ENCODE measurements at places on chromosomes 7 and 10.

- DNase-seq = no peak
Measured at GRCh38 chr10:87500646-87501048, 4.0 kb upstream of the MINPP1 start.

- DNase-seq = no peak
Measured at GRCh38 chr10:86538547-86538946, 17.0 kb upstream of the WAPL start.

DNA sequence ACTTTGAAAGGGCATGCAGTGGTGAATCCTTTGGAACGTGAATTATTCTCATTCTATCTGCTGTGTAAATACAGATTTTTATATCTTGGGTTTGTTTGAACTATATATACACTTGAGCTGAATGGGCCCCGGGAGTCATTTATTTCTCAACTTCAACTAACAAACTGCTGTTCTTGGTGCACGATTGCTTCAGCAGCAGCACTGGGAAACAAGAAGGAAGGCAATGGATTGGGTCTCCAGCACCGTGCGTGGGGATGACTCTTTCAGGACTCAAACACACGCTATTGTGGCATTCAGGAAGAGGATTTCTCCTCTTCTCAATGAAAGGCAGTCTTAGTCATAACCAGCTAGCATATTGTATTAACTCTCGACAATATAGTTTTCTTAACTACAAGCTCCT is 226.0 kb upstream of the NFE2L3 start:
- DNase-seq = no peak

DNA sequence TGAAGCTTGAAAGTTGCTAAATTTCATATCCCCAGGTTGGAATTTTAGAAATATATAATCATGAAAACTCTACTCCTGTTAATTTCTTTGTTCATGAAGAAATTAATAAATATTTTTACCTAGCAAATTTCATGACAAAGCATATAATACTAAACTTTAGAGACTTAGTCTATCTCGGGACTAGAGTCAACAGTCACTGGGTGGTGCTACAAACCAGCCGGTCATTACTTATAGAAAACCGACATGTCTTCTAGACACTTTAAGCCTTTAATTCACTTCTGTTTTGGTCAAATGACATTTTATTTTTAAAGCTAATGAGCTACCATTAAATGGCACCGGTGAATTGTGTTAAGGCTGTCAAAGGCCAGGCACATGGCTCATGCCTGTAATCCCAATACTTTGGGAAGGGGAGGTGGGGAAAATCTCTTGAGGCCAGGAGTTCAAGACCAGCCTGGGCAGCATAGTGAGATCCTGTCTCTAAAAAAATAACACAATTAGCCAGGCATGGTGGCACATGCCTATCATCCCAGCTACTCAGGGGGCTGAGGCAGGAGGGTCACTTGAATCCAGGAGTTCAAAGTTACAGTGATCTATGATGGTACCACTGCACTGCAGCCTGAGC is 270.1 kb downstream of the CACNA2D1 start:
- no peak for DNase-seq

DNA sequence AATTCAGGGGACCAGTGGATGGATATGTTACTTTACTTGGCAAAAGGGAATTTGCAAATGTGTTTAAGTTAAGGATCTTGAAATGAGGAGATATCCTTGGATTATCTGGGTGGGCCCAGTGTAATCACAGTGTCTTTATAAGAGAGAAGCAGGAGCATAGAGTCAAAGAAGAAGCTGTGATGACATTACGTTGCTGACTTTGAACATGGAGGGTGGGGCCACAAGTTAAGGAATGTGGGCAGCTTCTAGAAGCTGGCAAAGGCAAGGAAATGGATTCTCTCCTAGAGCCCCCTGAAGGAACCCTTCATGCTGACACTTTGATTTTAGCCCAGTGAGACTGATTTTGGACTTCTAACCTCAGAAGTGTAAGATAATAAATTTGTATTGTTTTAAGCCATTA is 21.8 kb upstream of the SLC26A3 start:
- no peak for DNase-seq

GRCh38 chr7:10076660-10077300 is 896.9 kb upstream of the PHF14 start:
- DNase-seq = no peak

All from stimulated activated CD8-positive, alpha-beta memory T cell treated with anti-CD3 and anti-CD28 coated beads, Interleukin-12 subunit alpha, Interleukin-12 subunit beta, amount 100 ng/mL, for 1 hour (primary cell).